Activated CD4-positive, alpha-beta T cell treated with anti-CD3 and anti-CD28 coated beads, Interleukin-2, amount 50 U/mL, for 24 hours (primary cell): ENCODE measurements at places on chromosomes 6 and 20.

DNA sequence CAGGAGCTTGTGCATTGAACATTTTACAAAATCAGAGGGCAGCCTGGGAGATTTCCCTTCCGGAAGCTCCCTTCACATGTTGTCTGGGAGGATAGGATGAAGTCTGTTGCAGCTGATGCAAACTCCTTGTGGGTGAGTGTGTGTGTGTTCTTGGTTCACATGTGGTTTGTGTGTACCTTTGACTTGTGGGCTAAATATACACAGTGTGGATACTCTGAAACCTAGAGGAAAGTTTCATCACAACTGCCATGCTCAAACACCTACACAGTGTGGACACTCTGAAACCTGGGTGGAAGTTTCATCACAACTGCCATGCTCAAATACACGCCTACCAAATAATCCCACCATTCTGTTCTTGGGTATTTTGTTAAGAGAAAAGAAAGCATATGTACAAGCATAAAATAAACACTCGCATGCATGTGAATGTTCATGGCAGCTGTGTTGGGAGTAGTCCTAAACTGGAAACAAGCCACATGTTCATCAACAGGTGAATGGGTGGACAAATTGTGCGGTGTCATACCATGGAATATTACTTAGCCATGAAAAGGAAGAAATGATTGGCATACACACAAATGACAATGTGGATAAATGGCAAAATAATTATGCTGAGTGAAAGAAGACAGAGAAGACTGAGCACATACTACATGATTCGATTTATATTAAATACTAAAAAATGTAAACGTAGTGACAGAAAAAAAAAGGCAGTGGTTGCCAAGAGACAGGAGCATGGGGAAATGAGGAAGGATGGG is 1.8 kb downstream of the SCP2D1 start:
- no peak for DNase-seq

DNA sequence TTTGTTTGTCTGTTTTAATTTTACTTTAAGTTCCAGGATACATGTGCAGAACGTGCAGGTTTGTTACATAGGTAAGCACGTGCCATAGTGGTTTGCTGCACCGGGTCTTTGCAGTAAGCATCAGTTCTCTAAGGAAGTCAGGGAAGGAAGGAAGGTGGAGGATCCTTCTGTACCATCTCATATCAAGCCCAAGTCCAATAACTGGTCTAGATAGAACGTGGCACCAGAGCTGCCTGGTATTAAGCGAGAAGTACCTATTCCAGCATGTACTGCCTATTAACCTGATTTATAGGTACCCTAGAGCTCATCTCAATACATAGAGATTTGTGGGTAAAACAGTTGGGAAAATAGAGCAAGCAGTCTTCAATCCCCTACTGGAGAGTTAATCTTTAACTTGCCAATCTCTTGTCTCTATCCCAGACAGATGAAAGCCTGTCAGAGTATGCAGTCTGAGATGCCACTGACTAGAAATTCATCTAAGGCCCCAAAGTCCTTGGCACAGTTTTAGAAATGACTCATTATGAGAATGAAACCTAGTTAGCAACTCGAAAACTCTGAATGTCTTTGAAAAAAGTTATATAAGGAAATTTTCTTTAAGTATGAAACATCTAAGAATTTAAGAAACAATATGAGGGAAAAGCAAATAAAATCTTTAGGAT is 144.9 kb downstream of the TFAP2A start:
- no peak for DNase-seq

DNA sequence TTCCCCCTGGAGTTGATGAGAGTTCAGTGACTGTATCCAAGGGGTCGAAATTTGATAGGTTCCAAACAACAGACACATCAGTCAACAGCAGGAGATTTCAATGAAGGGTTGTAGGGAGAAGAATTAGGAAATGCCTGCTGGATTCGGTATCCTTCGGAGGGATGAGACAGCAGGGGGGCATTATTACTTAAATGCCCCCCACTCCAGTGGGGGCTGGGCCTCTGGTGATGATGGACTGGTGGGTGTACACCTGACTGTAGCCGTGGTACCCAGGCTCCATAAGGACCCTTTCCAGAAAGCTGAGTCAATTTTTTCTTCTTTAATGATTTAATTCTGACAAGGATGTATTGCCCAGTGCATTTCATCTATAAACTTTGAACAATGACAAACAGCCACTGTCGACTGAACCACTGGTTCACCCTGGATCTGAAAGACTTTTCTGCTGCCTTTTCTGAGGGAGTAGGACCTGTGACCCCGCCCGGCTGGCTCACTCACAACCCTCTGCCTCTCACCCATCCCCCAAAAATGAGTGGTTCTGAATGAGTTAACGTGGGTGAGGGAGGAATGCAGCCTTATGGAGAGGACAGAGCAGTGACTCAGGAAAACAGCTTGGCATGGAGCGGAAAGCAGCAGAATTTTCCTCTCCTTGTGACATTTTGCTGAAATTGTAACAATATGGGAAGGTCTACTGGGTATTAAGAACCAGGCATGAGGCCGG is 41.0 kb downstream of the ZMYND8 start:
- DNase-seq: no peak

GRCh38 chr20:9144643-9145042 is 75.8 kb downstream of the PLCB4 start:
- no peak for DNase-seq

- DNase-seq: no peak
These were observed 882.7 kb upstream of the FLRT3 start for GRCh38 chr20:15220009-15220656.

DNA sequence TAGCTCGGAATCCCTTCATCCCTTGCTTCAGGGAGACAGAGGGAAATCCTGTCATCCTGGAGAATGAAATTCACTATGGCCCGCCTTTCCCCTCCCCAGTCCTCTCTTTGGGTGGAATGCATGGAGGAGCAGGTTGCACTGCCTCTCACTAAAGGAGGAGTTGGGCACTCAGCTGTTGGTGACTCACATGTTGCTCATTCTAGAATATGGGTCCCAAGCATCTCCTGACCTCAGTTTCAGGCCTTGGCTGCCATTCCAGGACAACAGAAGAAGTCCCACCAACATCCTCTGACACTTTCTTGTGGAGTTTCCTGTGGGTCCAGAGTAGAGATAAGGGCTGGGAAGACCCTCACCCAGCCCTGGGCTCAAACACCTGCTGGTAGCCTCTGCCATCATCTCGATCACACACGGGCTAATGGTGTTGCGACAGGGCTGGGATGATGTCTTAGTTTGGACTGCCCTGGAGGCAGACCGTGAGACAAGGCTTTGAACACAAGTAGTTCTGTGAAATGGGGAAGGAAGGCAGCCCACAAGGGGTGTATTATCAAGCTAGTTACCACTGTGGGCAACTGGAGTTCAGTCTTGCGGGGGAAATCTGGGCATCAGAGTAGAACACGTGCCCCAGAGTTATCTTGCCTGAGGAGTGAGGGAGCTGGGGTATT is 52.4 kb upstream of the RNF24 start:
- DNase-seq: no peak

GRCh38 chr6:18266523-18266912 is 2.2 kb upstream of the DEK start:
- no peak for DNase-seq

- DNase-seq: no peak
These were observed 455.3 kb downstream of the HACE1 start for GRCh38 chr6:104404377-104404776.

DNA sequence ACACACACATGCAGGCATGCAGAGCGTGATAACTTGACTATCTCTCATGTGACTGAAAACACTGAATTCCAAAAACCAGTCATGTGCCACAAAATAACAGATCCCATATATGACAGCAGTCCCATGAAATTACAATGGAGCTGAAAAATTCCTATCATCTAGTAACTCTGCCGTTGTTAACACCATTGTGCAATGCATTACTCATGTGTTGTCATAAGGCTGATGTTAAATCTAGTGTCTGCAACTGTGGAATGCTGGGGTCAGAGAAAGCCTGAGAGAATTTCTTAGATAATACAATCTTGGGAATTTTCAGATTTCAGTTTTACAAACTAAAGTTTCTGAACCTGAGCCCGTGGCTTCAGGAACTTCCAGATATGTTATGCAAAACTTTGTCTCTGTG is 70.2 kb downstream of the LYRM4 start:
- no peak for DNase-seq

- DNase-seq: peak; percentile 3
These were observed 82.2 kb downstream of the MYO6 start for GRCh38 chr6:75830959-75831885.

GRCh38 chr6:154916857-154917256 is 78.3 kb upstream of the TIAM2 start:
- DNase-seq: no peak

DNA sequence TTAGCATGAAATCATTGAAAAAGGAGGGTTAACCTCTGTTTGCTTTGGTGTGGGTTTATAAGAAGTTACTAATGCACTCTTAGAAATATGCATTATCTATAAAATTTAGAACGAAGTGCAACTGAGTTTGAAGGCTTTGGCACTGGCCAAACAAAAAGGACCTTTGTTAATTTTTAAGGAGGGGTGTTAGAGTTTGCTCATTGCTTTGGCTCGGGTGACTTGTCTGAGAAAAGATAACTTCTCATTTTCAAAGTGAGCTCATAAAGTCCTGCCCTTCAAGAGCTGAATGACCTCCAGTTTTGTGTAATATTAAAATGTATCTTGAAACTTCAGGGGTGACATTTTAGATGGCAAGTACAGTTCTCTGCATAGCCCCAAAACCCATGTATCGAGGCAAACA is 25.9 kb downstream of the NEDD9 start:
- DNase-seq: no peak

GRCh38 chr20:53794529-53795115 is 201.0 kb upstream of the ZNF217 start:
- no peak for DNase-seq

GRCh38 chr6:39558079-39558478 is 167.1 kb downstream of the KIF6 start:
- DNase-seq: no peak

- no peak for DNase-seq
These were observed 381.6 kb upstream of the CNR1 start for GRCh38 chr6:88547768-88548167.

- DNase-seq: no peak
These were observed 804.4 kb upstream of the FLRT3 start for GRCh38 chr20:15141861-15142260.

- no peak for DNase-seq
These were observed 16.5 kb upstream of the RBPJL start for GRCh38 chr20:45289942-45290676.

- no peak for DNase-seq
These were observed 60.4 kb downstream of the FOXO3 start for GRCh38 chr6:108621117-108621516.

DNA sequence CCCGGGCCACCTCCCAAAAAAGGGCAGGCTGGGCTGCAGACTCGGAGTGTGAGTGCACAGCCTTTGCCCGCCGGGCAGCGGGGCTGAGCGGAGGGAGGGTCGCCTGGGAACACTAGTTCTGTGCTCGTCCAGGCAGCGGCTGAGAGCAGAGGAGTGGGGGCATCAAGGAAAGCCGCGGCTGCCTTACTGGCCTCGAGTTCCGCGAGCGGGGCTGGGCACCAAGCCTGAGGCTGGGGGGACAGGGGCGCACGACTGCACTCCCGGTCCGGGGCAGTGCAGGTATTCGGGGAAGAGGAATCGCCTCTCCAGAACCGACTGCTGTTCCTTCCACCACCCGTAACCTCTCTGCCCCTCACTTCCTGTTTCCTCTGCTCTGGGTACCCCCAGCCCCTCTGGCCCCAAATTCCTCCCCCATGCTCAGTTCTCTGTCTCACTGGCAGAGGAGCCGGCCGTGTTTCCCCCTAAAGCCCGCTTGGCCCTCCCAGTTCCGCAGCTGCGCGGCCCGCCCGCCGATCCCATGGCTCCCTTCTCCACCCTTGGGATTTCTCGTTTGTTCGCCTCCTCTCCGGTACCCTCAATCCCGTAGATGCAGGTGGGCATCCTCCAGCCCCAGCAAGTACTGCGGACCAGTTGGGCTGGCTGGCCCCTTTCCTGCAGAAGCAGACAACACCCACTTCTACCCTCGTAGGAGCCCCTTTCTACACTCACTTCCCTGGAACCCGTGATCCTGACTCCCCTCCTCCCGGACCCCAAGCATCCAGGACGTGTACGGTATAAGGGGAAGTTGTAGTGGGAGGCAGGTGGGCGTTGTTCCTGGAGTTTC is 5.1 kb downstream of the RING1 start:
- no peak for DNase-seq

- DNase-seq: no peak
These were observed 3.5 kb upstream of the SLC22A2 start for GRCh38 chr6:160261991-160262680.

GRCh38 chr6:132443206-132443605 is 41.9 kb upstream of the MOXD1 start:
- no peak for DNase-seq

- DNase-seq: no peak
These were observed 26.6 kb downstream of the TIAM2 start for GRCh38 chr6:155021680-155022079.

- no peak for DNase-seq
These were observed 141.0 kb downstream of the MRPL14 start for GRCh38 chr6:43986177-43986825.

DNA sequence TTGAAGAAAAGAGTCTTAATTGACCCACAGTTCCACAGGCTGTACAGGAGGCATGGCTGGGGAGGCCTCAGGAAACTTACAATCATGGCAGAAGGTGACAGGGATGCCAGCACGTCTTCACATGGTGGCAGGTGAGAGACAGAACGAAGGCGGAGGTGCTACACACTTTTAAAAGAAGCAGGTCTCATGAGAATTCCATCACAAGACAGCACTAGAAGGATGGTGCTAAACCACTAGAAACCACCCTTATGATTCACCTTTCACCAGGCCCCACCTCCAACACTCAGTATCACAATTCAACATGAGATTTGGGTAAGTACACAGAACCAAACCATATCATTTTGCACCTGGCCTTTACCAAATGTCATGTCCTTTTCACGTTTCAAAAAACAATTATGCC is 20.9 kb downstream of the TAGAP start:
- DNase-seq: no peak

GRCh38 chr6:158557927-158558326 is 2.0 kb upstream of the TMEM181 start:
- DNase-seq: no peak

GRCh38 chr6:145507239-145507638 is 228.1 kb downstream of the EPM2A start:
- DNase-seq: no peak

- no peak for DNase-seq
These were observed 34.7 kb upstream of the ASCC3 start for GRCh38 chr6:100915876-100916275.

DNA sequence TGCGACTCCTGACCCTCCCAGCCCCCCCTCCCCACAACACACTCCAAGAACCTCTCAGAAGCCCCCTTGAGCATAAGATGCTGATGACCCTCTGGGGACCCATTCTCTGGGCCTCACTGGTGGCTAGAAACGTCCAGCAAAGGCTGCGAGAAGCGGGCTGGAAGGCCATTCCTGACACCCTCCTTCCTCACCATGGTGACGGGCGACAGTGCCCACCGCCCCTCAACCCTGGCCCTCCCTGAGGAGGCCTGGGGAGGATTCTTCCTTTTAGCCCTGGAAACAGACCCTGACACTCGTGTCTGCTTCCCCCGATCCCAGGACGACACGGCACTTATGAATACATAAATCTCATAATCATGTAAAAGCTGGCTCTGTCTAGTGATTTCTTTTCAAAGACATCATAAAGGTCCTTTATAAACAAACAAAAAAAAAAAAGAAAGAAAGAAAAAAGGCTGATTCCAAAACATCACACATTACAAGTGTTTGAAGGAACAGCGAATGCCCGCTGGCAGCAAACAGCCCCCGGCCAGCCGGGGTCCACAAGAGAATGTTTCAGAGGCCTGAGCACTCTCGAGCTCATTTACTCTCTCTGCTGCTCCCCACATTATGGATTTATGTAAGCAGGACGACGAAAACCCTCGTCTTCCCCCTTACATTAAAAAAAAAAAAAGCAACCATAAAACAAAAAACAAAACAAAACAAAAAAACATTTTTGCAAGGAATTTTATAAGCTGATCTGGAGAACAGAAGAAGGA is 40.7 kb downstream of the PREX1 start:
- DNase-seq: no peak
